Stimulated activated CD4-positive, alpha-beta T cell treated with anti-CD3 and anti-CD28 coated beads, TNF-alpha, amount 100 ng/mL, for 1 hour (primary cell): ENCODE measurements at places on chromosomes 16 and 17.

GRCh38 chr17:80726558-80727408 is 182.1 kb downstream of the RPTOR start:
- no peak for DNase-seq

GRCh38 chr16:88015806-88016140 is 64.5 kb downstream of the BANP start:
- no peak for DNase-seq

DNA sequence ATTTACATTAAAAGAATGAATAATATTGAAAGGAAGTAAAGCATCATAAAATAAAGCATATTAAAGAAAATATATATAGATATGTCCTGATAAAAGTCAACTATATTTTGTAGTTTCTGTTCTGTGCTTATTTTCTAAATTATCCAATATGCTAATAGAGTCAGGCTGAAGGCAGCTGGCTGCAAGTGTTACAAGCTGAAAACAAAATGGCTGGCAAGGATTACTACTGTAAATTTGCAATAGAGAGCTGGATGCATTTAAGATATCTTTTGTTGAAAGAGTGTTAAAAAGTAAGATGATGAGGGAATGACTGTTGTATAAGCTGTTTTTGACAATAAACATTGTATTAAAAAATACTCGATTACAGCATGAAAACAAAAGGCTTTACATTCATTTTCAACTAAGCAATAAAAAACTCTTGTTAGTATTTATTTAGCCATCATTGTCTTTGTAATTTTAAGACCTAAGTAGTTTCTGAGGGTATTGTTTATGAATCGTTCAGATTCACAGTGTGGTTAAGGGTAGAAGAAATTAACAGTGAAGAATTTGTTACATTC is 76.3 kb downstream of the TANC2 start:
- DNase-seq, result no peak

GRCh38 chr16:74029115-74029792 is 267.4 kb upstream of the PSMD7 start:
- DNase-seq, result no peak

GRCh38 chr17:79543531-79543930 is 67.3 kb downstream of the RBFOX3 start:
- no peak for DNase-seq

DNA sequence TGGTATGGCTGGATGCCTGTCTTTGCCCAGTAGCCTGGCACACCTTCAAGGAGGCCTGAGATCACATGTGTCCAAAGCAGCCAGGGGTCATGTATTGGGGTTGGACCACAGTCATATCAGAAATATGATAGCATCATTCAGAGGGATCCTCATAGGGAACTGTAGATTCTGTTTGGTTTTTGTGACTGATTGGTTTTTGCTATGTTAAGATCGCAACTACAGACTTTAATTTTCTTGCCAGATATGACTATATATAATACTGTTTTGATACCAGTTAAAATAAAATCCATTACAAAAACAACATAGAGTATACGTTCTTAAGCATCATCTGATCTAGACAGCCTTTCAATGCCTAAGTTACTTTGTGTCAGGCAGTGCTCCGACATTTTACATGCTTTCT is 11.8 kb upstream of the SMPD3 start:
- no peak for DNase-seq
